CD4-positive, CD25-positive, alpha-beta regulatory T cell (primary cell): ENCODE measurements at places on chromosomes 7 and 10. TPM values are rescaled to one million over a fixed set of nuclear protein-coding genes. Genes with fewer than 3 reads are reported as not detected.

ZFAND2A gene
- 95.9 TPM for total RNA-seq

DNA sequence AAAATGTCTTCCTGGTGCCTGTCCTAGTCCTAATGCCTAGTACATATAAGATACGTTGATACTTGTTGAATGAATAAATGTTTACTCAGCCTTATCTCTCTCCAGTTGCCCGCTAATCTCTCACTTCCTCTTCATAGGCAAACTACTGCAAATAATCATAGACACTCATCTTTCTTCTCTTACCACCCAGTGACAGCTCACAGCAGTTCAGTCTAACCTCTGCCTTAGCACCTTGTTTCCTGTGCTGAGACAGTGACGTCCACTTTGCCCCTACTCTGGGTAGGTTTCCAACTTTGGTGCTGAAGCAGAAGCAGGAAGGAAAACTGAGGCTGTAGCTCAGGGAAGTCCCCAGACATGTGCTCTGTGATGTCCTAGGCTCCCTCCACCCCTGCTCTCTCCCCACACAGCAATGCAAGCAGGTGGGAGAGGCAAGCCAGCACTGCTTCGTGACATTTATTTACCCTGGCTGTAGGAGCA is 45.5 kb upstream of the RHOBTB1 start:
- DNase-seq, result no peak

- peak; percentile 85 for DNase-seq
Observed at GRCh38 chr10:114603948-114604347, 54.1 kb downstream of the ABLIM1 start.

WNT8B gene
- total RNA-seq, result not detected

DNA sequence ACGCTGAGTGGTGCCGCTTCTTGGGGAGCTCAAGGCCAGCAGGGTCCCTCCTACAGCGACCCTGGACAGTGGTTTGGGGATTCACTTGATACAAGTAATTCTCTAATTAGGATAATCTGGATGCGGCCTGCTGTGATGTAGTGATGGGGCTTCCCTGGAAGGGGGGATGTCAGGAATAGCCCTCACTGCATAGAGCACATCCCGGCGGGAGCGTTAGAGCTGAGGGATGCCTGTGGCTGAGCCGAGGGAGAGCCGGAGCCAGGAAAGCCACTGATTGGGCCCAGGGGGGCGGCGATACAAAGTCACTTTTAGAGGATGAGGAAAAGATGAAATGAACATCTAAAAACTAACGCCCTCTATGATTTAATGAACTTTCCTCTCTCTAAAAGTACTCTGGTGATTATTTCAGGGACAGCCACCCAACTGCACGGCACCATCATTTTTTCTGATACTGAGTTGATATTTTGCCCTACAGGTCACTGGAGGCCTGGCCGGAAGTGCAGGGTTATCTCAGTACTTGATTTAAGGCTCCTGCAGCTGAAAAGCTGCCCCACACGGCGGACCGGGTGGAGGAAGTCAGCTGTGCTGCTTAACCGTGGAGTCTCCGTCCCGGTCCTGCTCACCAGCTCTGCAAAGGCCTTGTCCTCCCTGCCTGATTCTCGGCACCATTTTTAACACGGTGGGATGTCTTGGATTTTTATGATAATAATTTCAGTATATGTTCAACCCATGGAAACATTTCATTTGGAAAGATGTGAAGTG is 518.8 kb downstream of the DNAJB6 start:
- no peak for DNase-seq

DNA sequence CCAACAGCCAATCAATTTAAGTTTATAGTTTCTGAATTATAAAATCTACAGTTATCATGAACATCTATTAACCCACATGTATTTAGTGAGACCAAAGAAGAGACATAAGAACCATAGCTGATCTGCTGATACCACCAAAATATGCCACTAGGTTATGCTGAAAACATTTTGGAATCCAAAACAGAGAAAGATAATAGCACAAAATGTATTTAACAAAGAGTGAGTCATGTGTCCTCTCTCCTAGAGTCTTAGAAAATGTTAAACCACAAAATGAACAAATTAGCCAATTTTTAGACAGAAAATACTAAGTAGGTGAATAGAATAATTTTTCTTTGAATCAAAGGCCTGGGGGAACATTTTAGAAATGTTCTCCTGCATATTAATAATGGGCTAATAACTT is 527.5 kb downstream of the GPAM start:
- DNase-seq, result no peak

- DNase-seq, result no peak
Observed at GRCh38 chr10:7533657-7534479, 123.0 kb upstream of the SFMBT2 start.

DNA sequence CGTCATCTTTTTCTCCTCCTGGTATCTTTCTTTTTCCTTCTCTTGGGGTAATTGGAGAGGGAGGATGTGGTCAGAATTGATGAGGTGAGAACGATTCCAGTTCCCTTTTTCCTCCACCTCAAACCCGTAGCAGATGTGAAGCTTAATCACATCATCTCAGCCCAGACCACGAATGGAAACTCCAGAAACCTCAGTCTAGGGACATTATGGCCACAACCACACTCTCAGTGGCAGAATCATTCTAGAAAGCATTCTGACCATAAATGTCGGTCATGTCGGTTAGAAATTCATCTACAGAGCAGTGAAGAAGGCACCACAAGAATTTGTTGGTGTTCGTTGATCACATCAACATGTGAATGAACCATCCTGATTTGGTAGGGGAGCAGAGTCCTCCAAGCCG is 78.7 kb downstream of the GATA3 start:
- DNase-seq, result peak; percentile 31

GRCh38 chr10:43221419-43222209 is 45.3 kb downstream of the RASGEF1A start:
- DNase-seq, result no peak

TM9SF3 gene
- 82.8 TPM for total RNA-seq

- no peak for DNase-seq
Observed at GRCh38 chr7:119232091-119232490, 1007.6 kb downstream of the ANKRD7 start.

DNA sequence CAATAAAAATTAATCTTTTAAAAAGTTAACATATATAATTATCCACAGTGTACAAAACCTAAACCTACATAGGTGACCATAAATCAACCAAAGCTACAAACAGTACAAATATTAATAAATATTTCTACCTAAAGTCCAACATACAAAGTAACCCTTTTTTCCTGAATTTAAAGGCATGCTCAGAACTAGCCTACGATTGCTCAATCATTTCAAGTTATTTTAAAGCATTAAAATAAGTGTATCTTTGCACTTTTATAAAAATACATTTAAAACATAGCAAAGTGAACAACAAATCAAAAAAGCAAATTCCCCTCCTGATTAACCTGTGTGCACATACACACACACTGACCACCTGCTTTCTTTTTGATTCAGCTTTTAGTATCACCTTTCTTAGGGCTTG is 202.2 kb downstream of the PARD3 start:
- no peak for DNase-seq

DNA sequence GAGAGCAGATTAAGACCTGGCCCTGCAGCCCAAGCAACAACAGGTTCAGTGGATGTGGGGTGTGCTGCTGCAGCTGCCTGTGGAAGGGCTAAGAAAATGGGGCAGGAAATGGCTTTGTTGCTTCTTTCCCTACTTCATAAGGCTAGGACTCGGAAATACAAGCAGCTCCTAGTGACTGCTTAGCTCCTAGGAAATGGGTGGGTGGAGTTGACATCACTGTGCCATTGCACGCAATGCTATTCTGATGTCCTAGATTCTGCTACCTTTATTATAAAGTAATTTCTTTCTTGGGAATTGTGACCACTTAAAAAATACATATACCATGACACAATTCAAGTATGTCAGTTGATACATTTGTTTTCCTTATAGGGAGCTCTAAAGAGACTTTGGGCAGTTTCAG is 155.8 kb downstream of the FANK1 start:
- DNase-seq, result no peak

GRCh38 chr7:126881315-126881714 is 371.4 kb downstream of the GRM8 start:
- DNase-seq, result no peak

DNA sequence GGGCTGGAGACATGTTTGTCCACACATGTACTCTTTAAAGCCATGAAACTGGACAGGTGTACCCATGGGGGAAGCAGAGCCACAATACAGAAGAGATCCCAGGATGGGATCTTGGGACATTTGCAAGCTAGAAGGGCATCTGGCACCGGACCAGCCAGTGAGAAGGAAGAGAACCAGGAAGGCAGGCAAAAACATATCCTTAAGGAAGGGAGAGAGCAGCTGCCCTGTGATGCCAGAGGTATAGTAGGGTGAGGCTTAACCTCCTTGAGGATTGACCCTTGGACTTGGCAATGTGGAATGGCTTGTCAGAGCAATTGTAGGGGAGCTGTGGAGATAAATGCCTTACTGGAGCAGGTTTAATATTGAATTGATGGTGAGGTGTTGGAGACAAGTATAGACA is 17.9 kb upstream of the SUV39H2 start:
- no peak for DNase-seq

APBB1IP gene
- total RNA-seq, result 86.4 TPM

DDC gene
- not detected for total RNA-seq

PROSER2 gene
- 1.3 TPM for total RNA-seq

- no peak for DNase-seq
Observed at GRCh38 chr7:130529417-130529816, 37.5 kb downstream of the MEST start.

DNA sequence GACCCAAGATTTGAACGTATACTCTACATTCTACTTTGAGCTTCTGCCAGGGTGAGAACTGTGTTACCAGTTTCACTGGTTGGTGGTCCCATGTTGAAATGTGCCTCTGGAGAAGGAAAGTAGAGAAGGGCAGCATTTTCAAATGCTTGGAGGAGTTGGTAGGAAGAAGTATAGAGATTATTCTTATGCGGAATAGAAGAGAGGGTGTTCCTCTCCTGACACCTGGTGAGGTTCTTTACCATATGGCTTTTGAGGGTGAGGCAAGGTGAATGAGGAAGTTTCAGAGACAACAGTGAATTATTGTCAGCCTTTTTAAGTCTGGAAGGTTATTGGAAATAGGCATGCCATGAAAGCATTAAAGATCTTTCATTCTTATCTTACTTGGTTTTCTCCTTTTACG is 34.3 kb downstream of the R3HCC1L start:
- no peak for DNase-seq

ABCB4 gene
- not detected for total RNA-seq

GRCh38 chr7:15326044-15326644 is 235.7 kb downstream of the AGMO start:
- DNase-seq, result no peak

CTAGE4 gene
- 3.8 TPM for total RNA-seq

TAS2R41 gene
- 0.59 TPM for total RNA-seq

CALHM3 gene
- not detected for total RNA-seq

DNA sequence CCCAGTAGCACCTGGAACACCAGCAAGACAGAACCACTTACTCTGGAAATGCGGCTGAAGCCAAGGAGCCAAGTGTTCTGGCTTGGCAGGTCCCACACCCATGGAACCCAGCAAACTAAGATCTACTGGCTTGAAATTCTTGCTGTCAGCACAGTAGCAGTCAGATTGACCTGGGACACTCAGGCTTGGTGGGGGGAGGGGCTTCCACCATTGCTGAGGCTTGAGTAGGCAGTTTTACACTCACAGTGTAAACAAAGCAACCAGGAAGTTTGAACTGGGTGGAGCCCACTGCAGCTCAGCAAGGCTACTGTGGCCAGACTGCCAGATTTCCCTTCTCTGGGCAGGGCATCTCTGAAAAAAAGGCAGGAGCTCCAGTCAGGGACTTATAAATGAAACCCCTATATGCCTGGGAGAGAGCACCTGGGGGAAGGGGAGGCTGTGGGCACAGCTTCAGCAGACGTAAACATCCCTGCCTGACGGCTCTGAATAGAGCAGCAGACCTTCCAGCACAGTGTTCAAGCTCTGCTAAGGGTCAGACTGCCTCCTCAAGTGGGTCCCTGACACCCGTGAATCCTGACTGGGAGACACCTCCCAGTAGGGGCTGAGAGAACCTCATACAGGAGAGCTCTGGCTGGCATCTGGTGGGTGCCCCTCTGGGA is 121.2 kb downstream of the MTERF1 start:
- no peak for DNase-seq
